Activated CD8-positive, alpha-beta T cell treated with anti-CD3 and anti-CD28 coated beads for 36 hours (primary cell): ENCODE measurements at places on chromosomes 7 and 10.

- no peak for DNase-seq
Measured at GRCh38 chr7:77479536-77480088, 57.5 kb upstream of the PTPN12 start.

- peak; percentile 41 for DNase-seq
Measured at GRCh38 chr7:92461027-92462003, 14.0 kb downstream of the GATAD1 start.

- peak; percentile 84 for DNase-seq
Measured at GRCh38 chr10:69051303-69051702, 36.6 kb upstream of the SRGN start.

GRCh38 chr7:81846398-81846797 lies 76.6 kb upstream of the HGF start:
- DNase-seq, result no peak

GRCh38 chr7:145779140-145779539 lies 337.5 kb upstream of the CNTNAP2 start:
- no peak for DNase-seq

GRCh38 chr7:17678896-17679295 lies 261.4 kb downstream of the SNX13 start:
- no peak for DNase-seq

- no peak for DNase-seq
Measured at GRCh38 chr7:20282959-20283358, 47.7 kb upstream of the ITGB8 start.

DNA sequence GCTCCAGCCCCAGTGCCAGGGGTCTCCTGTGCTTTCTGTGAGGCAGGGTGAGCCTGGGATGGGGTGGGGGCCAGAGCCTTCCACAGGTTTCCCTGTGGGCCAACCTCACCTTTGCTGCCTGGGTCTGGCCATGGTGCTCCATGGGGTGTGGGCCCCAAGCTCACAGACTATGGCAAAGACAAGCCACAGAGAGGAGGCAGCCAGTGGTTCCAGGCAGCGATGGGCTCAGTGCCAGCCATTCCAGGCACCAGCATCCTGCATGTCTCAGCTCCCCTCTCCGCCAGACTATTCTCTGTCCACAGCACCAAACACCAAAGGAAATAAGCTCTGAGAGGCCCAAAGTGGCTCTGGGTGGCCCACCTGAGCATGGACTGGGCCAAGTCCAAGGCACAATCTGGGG lies 133.5 kb downstream of the PTPN20 start:
- DNase-seq, result no peak

DNA sequence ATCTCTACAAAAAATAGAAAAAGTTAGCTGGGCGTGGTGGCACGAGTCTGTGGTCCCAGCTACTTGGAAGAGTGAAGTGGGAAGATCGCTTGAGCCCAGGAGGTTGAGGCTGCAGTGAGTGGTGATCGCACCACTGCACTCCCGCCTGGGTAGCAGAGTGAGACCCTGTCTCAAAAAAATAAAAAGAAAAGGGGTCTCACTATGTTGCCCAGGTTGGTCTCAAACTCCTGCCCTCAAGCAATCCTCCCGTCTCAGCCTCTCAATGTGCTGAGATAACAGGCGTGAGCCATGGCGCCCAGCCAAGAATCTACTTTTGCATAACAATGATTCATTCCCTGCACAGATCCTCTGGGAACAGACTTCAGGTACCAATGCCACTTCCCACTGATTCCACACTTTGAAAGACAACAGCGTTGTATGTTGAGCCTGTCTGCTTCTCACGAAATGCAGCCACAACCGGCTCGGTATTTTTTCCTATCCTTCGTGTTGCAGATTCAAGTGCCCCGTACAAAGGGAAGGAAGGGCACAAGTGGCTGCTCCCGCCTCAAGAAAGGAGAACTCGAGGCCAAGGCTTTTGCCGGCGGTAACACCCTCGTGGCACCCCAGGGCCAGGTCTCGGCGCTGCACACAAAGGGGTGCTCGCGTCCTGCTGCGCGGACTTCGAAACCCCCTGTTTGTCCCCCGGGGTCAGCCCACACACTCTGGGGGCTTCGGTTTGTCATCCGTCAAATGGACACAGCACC lies 745 bp downstream of the DAGLB start:
- DNase-seq, result peak; percentile 53

DNA sequence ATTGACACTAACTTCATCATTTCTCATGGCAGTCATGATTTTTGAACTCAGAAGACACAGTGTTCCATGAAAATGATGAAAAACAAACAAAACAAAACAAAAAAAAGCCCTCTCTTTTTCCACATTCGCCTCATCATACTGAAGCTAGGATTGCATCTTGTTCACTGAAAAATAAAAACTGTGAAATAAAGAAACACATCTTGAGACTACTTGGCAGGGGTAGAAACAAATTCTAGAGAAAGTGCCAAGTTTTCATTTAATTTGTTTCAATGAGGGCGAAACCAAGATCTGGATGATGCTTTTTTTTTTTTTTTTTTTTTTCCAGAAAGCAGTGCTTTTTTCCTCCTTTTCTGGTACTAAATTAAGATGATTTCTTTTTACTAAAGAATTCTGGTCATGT lies 350.4 kb upstream of the ETV1 start:
- no peak for DNase-seq

GRCh38 chr7:12470930-12471329 lies 67.3 kb upstream of the VWDE start:
- DNase-seq, result no peak

- DNase-seq, result no peak
Measured at GRCh38 chr10:129491123-129491734, 24.2 kb downstream of the MGMT start.
